T-cell (primary cell): ENCODE measurements at places on chromosomes 1 and 21.
A peak's percentile ranks its signal among the peaks of the same experiment; 100 is the strongest.

- peaks cover 11% of the 10 kb centered on the region for H3K4me1 ChIP-seq
- DNase-seq: peak; percentile 9
- no peaks in the 10 kb centered on the region for H3K36me3 ChIP-seq
- no peaks in the 10 kb centered on the region for H3K27me3 ChIP-seq
- no peak within 1 kb of the TSS for H3K27ac ChIP-seq
- H3K4me3 ChIP-seq: peak within 1 kb of the TSS; percentile 78
Observed at GRCh38 chr1:165827268-165828102, at the start of gene UCK2. Gene UCK2 (plus strand): TSS chr1:165827614. CDS start chr1:165827834, 220 bp downstream.

DNA sequence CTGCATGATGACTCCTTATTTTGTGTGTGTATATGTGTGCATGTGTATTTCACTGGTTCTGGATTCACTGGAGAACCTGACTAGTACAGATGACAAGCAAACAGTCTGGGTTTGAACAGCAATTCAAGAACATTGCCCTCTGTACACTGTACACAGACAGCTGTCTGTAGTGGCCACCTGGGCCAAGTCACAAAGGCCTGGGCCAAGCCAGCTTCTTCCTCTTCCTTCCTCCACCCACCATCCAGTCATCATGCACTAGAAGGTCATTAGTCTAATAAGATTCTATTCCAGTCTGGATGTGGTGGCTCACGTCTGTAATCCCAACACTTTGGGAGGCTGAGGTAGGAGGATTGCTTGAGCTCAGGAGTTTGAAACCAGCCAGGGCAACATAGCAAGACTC, 155.9 kb downstream of the ELAVL4 start:
- H3K4me1 ChIP-seq: no peaks in the 10 kb centered on the region
- no peak overlapping the region for H3K27ac ChIP-seq
- no peak for DNase-seq
- H3K36me3 ChIP-seq: no peaks in the 10 kb centered on the region

DNA sequence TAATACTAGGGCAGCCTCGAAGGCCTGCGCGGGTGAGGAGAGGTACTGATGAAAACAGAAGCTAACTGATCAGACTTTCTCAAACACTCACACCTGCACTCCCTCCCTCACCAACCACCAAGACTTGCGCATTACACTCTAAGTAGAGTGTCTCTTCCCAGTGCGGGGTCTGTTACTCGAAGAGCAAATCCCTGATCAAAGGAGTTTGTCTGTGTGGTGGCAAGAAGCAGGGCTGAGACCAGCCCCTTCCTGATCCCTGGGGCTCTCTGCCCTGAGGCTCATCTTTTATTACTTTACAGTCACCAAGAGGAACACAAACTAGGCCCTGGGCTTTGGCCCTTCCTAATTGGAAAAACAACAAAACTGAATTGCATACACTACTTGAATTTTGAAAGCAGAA, 19.5 kb upstream of the TSNAX start:
- H3K4me3 ChIP-seq: no peak overlapping the region
- no peak for DNase-seq
- no peaks in the 10 kb centered on the region for H3K27me3 ChIP-seq

GRCh38 chr21:24995216-24995615, 612.1 kb downstream of the MRPL39 start:
- no peak overlapping the region for H3K4me3 ChIP-seq
- no peaks in the 10 kb centered on the region for H3K36me3 ChIP-seq
- DNase-seq: no peak

DNA sequence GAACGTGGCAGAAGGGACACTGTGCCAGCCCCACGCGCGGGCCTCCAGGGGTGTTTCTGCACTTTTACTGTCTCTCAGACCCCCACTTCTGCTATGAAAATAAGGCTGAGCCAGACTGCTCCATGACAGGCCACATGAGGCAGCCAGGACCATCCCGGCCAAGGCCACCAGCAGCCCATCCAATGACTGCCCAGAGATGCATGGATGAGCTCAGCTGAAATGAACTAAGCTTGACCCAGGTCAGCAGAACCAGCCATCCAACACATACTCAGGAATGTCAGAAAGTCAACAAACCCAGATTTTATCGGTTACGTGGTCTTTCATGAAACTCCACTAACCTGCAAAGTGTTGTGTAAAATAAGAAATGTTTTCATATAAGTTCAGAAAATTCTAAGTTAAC, 51.2 kb downstream of the CCDC185 start:
- no peaks in the 10 kb centered on the region for H3K36me3 ChIP-seq
- no peak overlapping the region for H3K4me3 ChIP-seq
- H3K27ac ChIP-seq: no peak overlapping the region
